ENCODE measurements at places on chromosomes 2 and 18.

DNA sequence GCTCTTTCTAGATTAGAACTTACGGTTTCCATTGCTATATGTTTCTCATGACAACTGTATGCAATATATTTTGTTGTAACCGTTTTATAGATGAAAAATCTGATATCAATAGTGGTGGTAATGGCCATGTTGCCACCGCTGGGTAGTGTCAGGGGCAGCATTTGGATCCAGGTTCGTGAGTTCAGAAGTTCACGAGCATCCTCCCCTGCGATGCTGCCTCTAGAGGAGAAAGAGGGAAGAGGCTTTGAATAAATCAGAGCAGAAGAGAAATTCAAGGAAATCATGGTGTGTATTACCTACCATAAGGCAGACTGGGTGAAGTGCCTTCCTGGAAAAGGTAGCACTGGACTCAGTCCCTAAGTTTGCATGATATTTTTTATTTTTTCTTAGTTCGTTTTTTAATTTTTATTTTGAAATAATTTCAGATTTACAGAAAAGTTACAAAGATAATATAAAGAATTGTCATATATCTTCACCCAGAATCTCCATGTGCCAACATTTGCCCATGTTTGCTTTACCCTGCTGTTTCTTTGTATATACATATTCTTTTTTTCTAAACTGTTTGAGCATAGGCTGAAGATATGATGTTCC lies 3.3 kb upstream of the ZBTB7C start:
- DNase-seq: no peak

GRCh38 chr18:3524706-3525105 lies 74.7 kb downstream of the TGIF1 start:
- no peak for DNase-seq

DNA sequence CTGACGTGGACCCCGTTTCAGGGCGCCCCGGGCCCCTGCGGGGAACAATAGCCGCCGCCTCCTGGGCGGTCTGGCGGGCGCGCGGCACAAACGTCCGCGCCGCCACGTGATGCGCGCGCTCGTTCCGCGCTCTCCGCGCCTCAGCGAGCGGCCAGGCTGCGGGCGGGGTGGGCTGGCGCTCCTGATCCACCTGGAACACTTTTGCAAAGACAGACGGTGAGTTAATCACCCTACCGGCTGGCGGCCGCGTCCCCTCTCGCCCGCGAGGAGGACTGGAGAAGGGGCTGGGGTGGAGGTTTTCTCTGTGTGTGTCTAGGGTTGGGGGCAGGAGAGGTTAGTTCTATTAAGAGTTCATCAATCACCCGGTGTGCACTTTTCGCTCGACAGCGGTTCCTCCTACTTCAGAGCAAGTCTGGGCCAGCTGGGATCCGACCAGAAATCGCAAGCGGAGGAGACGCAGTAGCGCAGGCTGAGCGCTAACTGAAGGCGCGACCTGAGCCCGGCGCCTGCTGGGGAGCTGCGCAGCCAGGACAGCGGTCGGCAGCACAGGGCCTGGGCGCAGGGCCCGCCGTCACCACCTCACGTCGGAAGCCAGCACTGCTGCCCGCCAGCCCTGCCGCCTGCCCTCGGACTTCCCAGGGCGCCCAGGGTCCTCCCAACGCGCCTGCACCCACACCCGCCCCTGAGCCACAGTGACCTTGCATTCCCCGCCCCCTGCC lies 10.3 kb upstream of the HOXD1 start:
- DNase-seq: no peak

GRCh38 chr2:54342603-54343002 lies 86.6 kb upstream of the TSPYL6 start:
- DNase-seq: no peak

GRCh38 chr2:164662868-164663631 lies 41.8 kb upstream of the GRB14 start:
- no peak for DNase-seq

GRCh38 chr2:137966043-137966442 lies 1.8 kb downstream of the HNMT start:
- DNase-seq: no peak

All from stimulated activated CD4-positive, alpha-beta T cell treated with anti-CD3 and anti-CD28 coated beads, Interleukin-15, amount 100 ng/mL, for 48 hours (primary cell).